M059J (cell line): ENCODE measurements at places on chromosomes 6 and 20. TPM values are rescaled to one million over a fixed set of nuclear protein-coding genes. Genes with fewer than 3 reads are reported as not detected.

DNA sequence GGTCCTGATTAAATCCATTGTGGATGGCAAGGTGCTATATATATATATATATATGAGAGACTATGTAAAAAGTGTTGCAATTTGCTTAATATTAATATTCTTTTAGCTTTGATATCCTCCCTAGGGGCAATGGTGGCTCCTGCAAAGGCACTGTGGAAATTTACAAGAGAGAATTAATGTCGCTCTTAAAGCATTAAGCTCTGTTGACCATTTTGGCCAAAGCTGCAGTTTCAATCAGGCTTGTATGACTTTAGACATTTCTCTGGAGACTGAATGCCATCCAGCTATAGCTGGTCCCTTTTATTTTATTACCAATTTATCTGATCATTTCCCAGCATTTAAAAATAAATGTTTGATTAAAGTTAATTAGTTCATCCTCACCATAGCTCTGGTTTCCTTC is 155.3 kb downstream of the JARID2 start:
- no peak for DNase-seq

GRCh38 chr6:15242937-15243614 is 2.8 kb upstream of the JARID2 start:
- peak; percentile 42 for DNase-seq

GRCh38 chr6:84057908-84058307 is 24.3 kb downstream of the MRAP2 start:
- no peak for DNase-seq

DNA sequence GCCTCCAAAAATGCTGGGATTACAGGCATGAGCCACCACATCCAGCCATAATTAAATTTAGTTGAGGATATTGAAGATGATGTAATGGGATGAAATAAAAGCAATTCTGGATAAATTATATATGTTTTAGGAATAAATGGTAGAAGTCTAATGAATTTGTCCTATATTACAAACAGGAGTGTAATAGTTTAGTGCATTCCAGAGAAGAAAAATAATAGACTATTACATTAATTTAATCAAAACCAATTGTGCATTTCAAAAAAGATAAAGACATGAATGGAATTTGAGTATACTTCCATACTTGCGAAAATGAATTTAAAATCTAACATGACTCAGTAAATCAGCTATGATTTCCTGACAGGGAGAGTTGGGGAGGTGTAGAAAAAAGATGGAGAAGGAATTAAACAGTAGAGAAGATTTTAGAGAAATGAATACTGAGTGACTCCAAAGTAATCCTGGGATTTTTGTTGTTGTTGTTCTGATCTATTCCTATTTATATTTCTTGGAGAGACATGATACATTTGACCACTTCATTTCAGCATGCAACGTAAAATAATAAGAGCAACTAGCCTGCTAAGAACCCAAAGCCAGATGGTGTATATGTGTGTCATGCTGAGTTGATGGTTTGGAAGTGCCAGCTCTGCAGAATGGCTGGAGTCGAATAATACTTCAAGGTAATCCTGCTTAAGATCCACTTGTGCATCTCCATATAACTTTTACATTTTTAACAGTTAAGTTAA is 67.4 kb downstream of the AIG1 start:
- DNase-seq: peak; percentile 18

DNA sequence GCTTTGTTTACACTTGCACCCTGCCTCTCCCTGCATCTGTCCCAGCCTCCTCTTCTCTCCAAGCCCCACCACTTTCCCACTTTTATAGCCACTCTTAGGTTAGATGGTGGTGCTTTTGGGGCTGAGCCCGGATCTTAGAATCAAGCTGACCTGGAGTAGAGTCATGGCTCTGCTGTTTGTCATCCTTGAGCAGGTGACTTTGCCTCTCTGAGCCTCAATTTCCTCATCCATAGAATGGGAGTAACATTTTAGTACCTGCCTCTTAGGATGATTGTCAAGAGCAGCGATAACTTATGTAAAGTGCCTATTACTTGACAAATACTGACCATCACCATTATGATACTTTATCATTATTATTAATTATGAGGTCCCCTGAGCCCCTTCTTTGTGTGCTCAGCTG is 48.2 kb downstream of the CPNE5 start:
- no peak for DNase-seq

DNA sequence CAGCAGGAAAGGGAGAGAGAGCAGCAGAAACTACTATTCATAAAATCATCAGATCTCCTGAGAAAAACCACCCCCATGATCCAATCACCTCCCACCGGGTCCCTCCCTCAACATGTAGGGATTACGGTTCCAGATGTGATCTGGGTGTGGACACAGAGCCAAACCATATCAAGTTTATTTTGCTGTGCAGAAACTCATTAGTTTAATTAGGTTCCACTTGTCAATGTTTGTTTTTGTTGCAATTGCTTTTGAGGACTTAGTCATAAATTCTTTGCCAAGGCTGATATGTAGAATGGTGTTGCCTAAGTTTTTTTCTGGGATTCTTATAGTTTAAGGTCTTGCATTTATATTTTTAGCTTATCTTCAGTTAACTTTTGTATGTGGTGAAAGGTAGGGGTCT is 422.0 kb upstream of the HS3ST5 start:
- DNase-seq: no peak

DNA sequence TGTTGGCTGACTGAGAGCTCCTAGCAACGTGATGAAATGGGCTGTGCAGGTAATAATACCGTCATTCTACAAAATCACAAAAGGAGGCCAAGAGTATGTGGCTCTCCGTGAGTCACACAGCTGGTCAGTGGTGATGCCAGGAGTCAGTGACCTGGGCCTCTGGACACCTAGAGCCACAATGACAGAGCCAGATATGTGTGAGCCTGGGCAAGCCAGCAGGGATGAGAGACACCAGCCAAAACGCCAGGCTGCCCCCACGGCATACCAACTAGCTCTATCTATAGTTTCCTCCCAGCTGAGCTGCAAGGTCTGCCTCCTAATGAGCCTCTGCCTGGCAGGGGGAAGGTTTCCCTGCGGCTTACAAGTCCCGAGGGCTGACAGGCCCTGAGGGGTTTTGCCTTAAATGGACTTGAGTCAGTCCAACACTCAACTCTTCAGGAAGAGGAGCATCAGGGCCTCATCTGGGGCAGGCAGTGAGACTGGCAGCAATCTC is 70.0 kb downstream of the CPNE5 start:
- peak; percentile 98 for DNase-seq

DNA sequence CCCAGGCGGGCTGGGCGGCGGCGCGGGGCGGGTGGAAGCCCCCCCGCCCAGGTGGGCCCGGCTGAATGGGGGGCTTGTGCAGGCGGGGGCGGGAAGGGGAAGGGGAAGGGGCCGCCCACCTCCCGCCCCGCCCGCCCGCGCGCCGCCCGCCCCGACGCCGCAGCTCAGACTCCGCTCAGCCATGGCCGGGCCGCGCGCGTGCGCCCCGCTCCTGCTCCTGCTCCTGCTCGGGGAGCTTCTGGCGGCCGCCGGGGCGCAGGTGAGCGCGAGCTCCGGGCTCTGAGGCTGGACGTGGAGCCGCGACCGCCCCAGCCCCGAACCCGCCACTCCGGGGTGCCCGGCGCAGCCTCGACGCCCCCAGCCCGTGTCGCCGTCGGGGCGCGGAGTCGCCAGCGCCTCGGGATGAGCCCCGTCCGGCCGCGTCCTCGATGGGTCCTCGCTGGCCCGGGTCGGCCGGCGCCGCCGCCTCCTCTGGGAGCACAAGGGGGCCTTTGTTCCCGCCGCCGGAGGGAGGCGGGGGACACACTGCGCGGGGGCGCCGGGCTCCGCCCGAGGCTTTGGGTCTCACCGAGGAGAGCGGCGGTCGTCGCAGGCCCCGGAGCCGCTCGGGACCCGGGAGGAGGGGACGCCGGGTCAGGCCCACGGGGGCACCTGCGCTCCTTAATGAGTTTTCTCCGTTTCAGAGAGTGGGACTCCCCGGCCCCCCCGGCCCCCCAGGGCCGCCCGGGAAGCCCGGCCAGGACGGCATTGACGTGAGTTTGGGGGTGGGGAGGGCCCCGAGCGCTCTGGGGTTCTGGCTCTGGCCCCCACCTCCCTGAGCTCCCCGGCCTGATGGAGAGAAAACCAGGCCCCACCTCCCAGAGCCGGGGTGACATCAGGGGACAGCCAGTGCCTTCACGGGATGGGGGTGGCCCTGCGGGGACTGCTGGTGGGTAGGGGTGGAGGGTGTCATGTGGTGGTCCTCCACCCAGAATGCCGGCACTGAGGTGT is at the start of gene COL9A3:
COL9A3 (plus strand) TSS at position 167 of the 990 bp plus-strand sequence; CDS start at position 182, 15 bp downstream.
- DNase-seq: no peak

DNA sequence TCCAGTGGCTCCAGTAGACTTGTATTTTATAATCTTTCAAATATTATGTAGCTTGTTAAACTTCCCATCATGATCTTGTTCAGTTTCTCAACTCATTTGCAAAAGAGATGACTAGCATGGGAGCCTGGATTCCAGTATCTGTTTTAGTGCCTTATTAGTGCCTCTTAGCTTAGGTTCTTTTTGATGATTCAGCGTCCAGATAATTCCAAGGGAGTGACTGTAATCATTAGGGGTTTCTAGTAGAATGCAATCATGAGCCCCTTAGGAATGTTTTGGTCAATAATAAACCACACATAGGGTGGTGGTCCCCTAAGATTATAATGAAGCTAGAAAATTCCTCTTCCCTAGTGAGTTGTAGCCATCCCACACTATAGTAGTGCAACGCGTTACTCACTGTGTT is 7.0 kb downstream of the CD2AP start:
- DNase-seq: peak; percentile 94

GRCh38 chr6:10431423-10432164 is 16.7 kb upstream of the TFAP2A start:
- peak; percentile 67 for DNase-seq

DNA sequence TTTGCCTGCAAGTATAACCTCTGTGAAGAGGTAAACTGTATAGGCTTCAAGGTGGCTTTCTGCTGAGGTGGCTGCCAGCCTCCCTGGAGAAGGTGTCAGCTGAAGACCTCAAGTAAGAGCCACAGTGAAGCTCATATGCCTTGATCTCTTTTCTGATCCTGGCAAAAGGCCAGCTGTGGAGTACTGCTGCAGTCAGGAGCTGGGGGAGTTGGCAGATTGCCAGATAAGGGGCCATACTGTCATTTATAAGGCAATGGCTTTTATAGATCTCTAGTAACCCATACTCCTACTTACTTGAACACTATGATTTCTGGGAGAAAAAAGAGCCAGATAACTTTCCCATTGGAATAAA is 8.8 kb upstream of the CEP85L start:
- no peak for DNase-seq

DNA sequence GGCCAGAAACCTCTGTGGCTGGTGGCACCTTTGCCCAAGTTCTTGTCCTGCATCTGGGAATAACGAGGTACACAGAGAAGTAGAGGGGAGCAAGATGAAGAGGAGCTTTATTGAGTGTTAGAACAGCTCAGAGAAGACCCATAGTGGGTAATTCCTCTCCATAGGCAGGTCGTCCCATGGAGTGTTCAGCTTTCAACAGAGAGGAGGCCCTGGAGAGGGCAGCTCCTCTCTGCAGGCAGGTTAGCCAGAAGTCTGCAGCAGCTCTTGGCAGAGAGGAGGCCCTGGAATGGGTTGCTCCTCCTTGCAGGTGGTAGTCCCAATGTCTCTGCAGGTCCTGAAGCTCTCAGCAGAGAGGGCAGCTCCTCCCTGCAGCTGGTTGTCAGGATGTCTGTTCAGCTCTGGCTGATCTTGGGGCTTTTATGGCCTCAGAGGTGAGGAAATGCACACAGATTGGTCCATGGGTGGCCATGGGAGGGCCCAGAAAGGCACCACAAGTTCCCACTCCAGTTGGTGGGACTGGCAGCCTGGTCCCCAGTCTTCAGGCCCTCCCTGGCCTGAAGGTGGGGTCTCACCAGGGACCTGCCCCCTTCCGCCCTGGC is 89.0 kb downstream of the IPCEF1 start:
- DNase-seq: no peak

- no peak for DNase-seq
Measured at GRCh38 chr6:139546106-139546472, 171.6 kb upstream of the CITED2 start.

- no peak for DNase-seq
Measured at GRCh38 chr6:96723362-96723761, 113.9 kb downstream of the GPR63 start.

DNA sequence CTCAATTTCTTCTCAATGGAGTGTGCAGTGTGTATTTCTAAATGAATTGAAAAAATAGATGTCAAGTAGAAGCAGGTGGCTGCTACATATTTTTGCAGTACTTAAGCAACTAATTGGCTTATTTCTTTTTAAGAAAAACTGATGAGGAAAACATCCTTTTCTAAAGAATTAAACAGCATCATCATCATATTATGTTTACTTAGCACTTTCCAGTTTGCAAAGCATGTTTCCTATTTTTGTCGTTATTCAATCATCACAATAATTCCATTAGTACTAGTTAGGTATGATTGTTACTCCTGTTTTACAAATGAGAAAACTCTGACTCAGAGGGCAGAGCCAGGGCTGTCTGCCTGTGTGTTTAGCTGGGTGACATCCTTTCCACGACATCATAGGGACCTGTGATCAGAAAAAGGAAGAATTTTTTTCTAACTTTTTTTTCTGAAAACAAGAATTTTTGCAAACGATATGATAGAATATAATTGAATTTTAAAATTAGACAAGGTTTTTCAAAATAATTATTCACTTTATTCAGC is 22.7 kb upstream of the BMP6 start:
- no peak for DNase-seq

DNA sequence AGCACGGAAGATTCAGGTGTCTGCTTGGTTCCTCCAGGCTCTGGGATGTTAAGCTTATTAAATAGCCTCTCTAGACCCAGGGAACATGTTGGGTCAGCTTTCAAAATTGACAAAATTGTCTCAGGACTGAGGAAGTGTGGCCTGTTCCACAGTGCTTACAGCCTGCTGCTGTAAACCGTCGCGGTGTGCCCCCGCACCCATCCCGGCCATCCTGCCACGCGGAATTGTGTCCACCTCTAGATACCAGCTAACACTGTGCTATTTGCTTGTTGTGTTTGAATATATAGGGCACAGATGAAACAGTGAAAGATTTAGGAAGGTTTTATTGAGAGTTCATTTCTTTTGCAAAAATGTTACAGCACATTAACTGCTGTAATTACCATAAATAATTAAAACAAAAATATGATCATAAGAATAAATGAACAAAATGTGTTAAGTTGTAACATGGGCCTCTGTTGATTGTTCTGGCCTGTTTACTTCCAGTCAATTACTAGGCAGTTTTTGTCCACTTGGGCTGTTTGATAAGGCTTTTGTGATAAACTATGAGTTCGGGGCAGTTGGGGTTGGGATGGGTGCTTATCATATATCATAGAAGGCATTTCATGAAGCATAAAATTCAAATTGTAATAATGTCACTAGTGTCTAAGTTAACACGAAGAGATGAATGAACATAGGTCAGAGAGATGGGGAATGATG is 77.4 kb downstream of the ARID1B start:
- DNase-seq: no peak

GRCh38 chr6:166165558-166166313 is 1.9 kb downstream of the TBXT start:
- DNase-seq: no peak

DNA sequence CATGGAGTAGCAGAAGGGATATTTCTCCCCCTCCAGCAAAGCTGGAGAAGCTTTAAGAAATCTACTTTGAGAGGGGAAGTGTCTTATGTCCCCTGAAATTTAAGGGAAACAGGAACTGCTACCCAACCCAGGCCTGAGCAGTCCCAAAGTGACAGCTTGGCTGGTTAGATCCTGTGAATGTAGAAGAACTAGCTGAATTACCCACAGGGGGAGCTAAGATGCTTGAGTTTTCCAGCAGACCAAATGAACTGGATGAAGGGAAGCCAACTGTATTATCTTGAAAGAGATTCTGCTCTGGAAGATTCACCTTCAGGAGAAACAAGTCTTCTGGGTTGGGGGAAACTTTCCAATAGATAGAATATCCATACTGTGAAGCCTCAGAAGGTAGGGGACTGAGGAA is 303.3 kb upstream of the MMS22L start:
- peak; percentile 31 for DNase-seq

The KCNQ2 gene
- not detected in 2 replicates for total RNA-seq

The CRISP3 gene
- not detected in 2 replicates for total RNA-seq
